ENCODE measurements at places on chromosomes 5 and 9.

- DNase-seq = no peak
These were observed 230.9 kb downstream of the FAM114A2 start for GRCh38 chr5:153807801-153808200.

DNA sequence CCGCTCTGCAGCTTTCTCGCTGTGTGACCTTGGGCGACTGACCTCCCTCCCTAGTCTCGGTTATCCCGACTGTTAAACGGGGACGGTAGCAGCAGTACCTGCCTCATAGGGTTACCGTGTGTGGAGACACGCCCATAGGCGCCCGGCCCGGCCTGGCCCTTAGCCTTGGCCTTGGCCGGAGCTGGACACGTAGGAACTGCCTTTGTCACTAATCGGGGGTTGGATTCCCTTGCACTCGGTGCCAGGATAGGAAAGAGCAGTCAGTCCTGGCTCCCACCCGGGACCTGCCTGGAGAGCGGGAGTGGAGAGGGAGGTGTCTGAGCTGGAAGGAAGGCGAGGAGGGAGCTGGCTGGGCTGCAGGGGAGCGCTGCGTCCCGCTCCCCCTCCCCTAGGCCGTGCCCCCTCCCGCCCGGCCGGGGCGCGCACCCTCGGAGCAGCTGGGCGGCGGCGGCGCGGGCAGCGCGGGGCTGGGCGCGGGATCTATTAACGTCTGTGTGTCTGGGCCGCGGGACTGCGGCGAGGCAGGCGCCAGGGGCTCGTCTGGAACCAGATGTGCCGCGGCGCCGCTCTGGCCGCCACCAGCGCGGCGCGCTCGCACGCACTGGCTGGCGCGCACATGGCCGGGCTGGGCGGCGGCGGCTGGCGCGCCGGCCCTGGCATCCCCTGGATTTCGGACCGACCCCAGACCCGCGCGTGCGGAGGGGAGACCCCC is 31.7 kb downstream of the PRRX2 start:
- DNase-seq = no peak

- no peak for DNase-seq
These were observed 939.7 kb downstream of the NR2F1-AS1 start for GRCh38 chr5:92641031-92641962.

DNA sequence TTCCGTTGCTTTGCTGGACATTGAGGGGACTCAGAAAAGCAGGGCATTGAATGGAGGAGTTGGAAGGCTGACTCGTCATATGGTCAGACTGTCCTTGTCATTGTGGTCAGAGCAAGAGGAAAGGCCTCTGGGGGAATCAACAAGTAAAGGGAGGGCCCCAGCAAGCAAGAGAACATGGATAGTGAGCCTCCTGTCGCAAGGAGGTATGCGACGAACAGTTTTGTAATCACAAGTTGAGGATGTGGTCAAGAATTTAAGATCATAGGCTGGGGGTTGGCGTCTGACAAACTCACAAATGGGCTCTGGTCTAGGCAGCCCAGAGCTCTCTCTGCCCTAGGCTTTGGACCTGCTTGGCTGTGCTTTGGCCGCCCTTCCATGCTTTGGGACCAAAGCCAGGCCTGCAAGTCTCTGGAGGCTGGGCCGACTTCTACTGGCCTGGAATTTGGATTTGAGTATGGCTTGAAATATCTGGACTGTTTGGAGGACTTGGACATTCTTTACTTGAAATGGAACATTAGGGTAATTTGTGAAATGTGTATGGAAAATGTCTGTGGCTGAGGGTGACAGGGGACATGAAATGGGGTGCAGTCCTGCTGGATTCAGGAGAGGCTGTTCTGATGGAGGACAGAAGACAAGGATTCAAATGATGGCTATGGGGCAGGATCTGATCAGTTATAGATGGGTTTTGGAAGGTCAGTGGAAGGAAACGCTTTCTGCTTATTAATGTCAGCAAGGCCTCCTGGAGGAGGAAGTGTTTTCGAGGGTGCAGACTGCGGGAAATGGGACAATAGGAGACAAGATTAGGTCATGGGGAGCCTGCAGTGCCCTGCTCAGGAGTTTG is 19.2 kb upstream of the NDST1 start:
- no peak for DNase-seq

Data from liver (tissue), 10 donors.